Myocyte (in vitro differentiated cells): ENCODE measurements at places on chromosomes 5 and 9.

DNA sequence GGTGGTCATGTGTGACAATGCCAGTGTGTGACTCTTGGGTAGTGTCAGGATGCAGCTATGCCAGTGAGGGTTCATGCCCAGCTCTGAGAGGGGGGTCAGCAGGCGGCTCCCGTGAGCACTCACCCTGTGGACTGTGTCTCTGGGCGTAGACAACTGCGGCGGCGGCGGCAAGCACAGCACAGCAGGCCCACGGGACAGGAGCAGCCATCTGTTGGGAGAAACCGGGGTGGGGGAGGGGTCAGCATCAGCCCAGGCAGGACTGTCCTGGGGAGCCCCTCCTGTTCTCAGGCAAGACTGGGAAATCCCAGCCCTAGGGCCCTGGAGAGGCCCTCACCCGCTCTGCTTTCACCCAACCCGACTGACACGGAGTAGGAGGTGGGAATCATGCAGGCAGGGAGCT, 20.8 kb downstream of the CNTFR start:
- DNase-seq = no peak

GRCh38 chr9:111316796-111317195, 13.2 kb downstream of the OR2K2 start:
- no peak for DNase-seq

DNA sequence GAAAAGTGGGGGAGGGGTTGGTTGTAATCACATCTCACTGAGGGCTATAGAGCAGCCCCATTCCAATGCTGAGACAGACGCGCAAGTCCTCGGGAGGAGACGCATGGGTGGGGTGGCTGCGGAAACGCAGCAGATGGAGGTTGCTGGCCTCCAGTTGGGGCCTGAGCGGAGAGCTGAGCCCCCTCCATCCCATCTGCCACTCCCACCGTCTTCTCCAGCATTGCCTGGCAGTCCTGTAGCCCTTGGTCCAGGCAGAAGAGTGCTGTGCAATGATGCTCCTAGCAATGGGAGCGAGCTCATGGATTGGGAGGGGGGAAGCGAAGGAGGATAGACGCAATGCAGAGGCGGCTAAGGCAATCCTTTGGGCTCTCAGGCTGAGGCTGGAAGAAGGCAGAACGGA, 79.4 kb upstream of the GLRA1 start:
- DNase-seq = no peak

DNA sequence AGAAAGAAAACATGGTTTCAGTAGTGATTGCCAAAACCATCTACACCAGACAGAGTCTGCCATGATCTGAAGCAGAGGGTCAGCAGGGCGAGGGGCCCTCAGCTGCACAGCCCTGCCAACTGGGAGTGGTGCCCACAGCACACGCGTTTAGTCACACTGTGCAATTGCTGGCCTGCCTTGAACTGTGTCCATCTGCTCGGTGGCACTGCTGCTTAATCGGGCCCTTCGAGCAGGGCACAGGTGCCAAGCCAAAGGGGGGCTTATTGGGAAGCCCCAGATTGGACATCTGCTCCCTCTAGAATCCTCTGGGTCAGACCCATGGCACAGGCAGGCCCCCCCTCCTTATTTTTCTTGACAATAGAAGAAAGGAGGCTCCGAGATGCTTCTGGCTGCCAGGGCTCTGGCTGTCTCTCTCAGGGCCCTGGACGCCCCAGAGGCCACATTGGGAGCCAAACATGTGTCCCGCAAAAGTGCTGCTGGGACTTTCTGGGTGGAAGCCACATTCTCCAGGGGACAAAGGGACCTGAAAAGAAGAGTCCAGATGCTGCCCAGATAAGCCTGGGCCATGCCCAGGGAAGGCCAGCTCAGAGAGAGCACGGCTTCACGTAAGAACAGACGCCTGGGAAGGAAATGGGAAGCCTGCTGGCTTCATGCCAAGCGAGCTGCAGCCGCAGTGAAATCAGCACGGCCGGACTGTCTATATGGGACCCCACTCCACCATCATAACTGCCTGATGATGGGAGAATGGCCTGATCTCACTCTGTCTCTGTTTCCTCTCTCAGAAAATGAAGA, 349.2 kb downstream of the GADD45G start:
- DNase-seq = peak; percentile 57

- DNase-seq = no peak
Measured at GRCh38 chr5:65017636-65018035, 248.9 kb downstream of the CWC27 start.
